ENCODE measurements at places on chromosomes 6 and 20.
A peak's percentile ranks its signal among the peaks of the same experiment; 100 is the strongest.

DNA sequence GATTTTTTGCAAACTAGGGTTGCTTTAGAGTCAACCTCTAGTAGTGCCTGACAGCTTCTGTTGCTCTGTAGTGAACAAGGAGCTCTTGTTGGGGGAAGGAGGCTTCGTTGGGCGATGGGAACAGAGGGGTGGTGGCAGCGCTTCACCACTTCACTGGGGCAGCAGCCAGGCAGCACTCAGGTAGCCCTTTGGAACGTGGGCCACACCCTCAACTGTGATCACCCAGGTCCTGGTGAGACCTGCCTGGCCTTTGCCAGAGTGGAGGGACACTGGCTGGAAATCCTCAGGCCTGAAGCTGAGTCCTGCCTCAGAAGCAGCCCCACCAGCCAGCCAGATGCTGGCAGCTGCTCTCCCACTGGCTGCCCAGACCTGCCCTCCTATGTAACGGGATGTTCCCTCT is 10.4 kb upstream of the EDN3 start:
- no peak for DNase-seq

DNA sequence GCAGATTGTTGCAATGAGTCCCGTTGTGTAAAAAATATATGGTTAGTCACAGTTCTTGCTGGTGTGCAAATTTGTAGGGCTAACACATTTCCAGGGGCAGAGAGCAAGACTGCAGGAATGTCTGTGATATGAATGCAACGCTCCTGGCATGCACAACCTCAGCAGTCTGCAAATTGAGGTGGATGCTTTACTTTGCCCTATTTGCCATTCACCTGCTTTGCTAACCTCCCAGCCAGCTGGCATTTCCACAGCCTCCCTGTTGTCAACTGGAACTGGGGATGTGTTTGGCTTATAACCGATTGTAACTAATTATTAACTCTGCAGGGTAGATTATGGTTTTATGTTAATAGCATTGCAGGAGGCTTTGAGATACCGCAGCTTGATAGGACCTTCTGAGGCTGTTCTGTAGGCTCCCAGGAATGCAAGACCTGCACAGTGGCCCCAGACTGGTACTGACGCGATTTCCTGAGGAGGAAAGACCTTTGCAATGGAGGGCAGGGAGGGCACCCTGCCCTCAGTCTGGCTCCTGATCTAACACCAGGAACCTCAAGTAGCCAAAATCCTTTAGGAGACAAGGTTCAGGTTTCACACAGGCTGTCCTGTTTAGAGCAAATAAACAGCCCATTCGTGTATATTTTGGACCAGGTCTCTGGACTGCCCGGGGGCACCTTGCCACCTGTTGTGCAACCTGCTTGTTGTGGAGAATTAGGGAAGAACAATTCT is 53.4 kb downstream of the EDN1 start:
- DNase-seq, result no peak

- no peak for DNase-seq
Observed at GRCh38 chr20:20683481-20684321, 28.7 kb downstream of the RALGAPA2 start.

GRCh38 chr6:39199231-39199940 is 29.9 kb downstream of the KCNK5 start:
- no peak for DNase-seq

DNA sequence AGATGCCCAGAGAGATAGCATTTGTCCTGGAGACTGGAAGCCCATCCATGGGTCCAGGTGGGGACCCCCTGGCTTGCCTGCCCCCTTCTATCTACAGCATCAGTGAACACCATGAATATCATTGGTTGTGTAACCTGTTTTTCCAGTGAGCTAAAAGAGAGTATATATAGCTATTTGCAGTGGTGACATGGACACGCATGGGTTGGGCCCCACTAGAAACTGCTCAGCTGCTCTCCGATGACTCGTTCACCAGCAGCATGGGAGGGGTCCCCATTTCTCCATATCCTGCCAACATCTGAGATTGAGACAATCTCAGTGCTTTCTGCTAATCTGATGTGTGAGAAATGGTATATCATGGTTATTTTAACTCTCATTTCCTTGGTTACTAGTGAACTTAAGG is 4.0 kb upstream of the ZC3H12D start:
- DNase-seq, result no peak

GRCh38 chr6:80523010-80523409 is 416.5 kb downstream of the BCKDHB start:
- DNase-seq, result no peak

DNA sequence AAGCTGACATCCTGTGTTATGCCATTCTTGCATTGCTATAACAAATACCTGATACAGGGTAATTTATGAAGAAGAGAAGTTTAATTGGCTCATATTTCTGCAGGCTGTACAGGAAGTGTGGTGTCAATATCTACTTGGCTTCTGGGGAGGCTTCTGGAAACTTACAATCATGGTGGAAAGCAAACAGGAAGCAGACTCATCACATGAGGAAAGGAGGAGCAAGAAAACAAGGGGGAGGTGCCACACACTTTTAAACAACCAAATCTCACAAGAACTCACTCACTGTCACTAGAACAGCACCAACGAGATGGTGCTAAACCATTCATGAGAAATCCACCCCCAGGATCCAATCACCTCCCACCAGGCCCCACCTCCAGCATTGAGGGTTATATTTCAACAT is 143.1 kb upstream of the GGTLC1 start:
- no peak for DNase-seq

- DNase-seq, result no peak
Observed at GRCh38 chr6:162917506-162917905, 189.7 kb downstream of the PACRG start.

GRCh38 chr6:36848658-36849441 is 9.6 kb upstream of the CPNE5 start:
- DNase-seq, result peak; percentile 50

DNA sequence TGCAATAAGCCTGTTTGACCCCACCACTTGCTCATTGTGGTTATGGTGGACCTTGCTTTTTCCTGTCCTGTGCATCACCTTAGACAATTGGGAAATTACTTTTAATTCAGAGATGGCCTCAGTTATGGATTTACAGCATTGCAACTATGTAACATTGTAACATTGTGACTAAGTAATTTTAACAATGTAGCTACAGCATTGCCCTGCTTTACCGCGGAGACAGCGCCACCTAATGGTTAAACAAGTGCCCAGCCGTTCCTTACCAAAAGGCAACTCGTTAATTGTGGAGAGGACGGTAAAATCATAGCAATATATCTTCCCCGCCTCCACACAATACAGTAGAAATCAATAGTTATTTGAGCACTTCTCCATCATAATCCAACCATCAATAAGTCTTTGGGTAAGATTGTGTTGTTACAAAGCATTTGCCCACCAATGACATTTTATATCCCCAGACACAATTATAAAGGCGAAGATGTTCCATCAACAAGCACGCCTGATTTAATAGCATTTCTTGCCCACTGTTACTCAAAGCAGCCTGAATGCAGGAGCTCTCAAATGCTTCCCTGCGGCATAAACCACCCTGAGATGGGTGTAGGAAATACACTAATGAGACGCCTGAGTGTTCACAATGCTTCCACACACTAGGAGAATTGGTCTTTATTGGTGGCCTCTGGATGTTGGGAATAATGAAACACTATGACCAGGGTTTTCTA is 93.7 kb downstream of the PROKR2 start:
- peak; percentile 84 for DNase-seq

DNA sequence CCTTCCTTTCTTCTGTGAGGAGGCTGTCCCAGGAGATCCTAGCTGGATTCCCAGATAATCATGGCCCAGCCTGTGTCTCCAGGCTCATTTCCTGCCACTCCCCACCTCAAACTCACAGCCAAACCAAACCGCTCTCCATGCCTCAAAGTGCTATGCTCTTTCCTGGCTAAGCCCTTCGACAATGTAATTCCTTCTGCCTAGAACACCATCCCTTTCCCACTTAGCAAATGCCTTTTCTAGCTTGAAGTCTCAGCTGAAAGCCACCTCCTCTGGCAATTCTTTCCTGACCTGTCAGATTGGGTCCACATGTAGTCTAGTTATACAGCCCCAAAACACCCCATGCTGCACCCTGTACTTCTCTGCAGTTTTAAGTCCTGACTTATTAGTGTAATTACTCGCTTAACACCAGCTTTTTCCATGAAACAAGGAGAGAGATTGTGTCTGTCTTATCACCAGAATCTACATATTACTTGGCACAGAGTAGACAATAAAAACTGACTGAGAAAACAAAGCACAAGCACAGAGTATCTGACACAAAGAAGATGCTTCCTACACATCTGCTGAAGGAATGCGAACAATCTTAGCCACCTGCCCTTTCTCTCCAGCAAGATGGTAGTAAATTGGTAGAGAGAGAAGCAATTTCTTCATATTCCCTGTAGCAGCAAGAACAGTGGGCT is 5.4 kb downstream of the TRIM26 start:
- no peak for DNase-seq

GRCh38 chr6:13885601-13886000 is 39.2 kb upstream of the RNF182 start:
- DNase-seq, result no peak

GRCh38 chr6:166757232-166758135 is 130.4 kb upstream of the RPS6KA2 start:
- DNase-seq, result no peak

DNA sequence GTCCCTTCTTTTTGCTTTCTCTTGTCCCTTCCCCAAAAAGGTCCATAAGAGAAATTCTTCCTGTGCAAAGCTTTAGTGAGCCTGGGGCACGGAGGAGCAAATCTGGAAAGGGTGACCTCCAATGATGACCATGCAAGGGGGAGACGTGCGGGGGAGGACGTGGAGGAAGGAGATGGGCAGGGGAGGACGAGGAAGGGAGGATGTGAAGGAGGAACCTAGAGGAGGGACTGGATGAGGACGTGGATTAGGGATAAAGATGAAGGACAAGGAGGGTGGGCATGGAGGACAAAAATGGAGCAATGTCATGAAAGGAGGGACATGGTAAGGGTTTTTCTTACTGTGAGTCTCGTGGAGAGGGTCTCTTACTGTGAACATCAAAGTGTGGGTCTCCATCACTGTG is 139.5 kb downstream of the ERMARD start:
- no peak for DNase-seq

DNA sequence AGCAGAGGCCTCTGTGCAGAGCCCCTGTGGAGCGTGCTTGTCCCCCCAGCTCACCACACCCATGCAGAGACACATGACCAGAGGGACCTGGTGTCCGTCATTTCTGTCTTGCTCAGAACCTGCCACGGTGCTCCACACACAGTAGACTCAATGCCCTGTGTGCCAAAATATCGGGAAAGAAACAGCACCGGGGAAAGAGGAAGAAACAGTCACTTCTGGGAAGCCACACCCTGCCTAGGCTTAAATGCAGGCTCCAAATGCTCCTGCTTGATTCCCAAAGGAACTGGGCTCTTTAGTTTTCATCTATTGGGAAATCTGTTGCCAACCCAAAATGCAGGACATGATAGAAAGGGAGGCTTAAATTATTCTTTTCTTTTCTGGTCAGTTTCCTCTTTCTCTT is 503.9 kb downstream of the CD83 start:
- no peak for DNase-seq

DNA sequence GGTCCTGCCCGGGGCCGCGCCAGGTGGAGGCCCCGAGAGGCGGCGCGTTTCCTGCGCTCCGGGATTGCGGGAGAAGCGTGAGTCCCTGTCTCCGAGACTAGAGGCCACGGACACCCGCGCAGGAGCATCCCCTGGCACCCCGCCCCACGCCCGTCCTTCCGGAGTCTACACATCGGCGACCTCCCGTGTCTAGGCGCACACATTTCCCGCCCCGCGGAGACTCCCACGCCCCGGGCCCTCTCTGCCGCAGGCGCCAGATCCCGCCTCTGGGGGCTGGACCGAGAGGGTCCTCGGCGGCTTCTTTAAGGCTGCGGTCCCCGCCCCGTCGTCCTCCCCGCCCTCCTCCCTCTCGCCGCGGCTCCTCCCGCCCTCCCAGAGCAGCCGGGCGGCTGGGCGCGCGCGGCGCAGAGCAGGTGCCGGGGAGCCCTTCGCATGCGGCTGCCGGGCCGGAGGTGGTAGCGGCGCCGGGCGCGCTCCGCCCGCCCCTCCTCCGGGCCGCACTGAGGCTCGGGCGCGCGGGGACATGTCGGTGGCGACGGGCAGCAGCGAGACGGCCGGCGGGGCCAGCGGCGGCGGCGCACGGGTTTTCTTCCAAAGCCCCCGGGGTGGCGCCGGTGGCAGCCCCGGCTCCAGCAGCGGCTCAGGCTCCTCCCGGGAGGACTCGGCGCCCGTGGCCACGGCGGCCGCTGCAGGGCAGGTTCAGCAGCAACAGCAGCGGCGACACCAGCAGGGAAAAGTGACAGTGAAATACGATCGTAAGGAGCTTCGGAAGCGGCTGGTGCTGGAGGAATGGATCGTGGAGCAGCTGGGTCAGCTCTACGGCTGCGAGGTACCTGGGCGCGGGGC is at the start of gene PPP1R14C:
Gene PPP1R14C, plus strand, starts transcription at position 375 of the 846 bp plus-strand sequence. Its CDS starts 149 bp downstream, at position 524.
- DNase-seq, result no peak

DNA sequence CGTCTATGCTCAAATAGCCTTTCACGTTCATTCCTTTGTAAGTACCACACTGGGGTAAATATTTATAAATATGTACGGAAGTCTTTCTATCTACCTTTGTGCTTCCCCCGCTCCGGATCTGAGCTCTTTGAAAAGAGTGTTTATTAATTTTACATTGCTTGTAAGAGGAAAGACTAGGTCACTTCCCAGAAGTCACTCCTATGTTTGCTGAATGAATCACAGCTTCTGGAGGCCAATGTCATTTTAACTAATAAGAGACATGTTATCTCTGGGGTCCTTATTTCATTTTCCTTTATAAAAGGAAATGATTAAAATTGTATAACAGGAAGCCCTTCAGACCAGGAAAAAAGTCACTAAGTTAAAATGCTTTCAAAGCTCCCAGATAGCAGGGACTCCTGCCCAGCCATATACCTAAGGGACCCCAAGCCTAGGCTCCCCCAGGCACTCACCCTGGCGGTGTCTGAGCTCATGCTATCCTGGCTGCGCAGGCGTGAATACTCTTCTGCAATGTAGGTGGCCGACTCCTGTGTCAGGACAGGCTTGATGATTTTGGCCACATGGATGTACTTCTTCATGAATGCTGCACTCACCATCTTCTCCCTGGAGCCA is 12.6 kb downstream of the MCM3 start:
- no peak for DNase-seq

DNA sequence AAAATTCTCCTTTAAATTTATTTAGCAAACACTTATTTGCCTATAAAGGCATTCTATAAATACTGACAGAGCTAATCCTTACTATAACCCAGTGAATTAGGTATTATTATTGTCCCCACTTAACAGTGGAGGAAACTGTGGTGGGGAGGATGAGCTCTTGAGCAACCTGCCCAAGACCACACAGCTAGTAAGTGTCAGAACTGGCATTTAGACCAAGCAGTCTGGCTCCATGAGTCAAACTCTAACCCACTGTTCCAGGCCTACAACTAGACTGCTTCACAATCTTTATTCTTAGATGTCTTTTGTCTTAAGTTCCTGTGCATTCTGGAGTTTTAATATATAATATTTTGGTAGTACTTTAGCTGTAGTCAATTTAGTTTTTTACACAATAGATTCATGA is 530.8 kb downstream of the BCKDHB start:
- DNase-seq, result no peak

GRCh38 chr6:106510090-106510970 is 119.0 kb downstream of the RTN4IP1 start:
- DNase-seq, result no peak

- no peak for DNase-seq
Observed at GRCh38 chr6:13710552-13711323, 897 bp downstream of the RANBP9 start.
